ENCODE measurements at places on chromosomes 3 and 15.

GRCh38 chr15:43776718-43777266 is at the start of gene ELL3:
ELL3 (minus strand) TSS chr15:43776966; CDS start chr15:43776901, 65 bp downstream.
- DNase-seq: peak; percentile 54

- no peak for DNase-seq
These were observed 101.9 kb upstream of the THBS1 start for GRCh38 chr15:39478996-39479395.

GRCh38 chr3:13462822-13463221 is 17.3 kb upstream of the HDAC11 start:
- no peak for DNase-seq

DNA sequence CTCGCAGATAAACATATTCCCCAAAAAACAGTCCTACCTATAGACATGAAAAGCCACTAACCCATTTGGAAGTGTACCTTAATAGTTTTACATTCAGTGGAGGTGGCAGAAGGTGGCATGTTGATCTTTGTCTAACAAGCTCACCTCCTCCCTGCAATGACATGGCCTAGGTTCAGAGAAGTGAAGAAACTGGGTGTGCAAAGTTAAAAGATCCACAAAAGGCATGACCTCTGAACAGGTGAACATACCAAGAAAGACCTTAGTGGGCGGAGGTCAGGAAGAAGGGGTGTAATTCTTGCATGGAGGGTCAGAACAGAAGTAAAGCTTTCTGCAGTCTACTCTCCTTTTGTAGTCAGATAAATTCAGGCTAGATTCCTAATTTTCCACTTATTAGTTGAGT is 822 bp downstream of the MRPL3 start:
- no peak for DNase-seq

DNA sequence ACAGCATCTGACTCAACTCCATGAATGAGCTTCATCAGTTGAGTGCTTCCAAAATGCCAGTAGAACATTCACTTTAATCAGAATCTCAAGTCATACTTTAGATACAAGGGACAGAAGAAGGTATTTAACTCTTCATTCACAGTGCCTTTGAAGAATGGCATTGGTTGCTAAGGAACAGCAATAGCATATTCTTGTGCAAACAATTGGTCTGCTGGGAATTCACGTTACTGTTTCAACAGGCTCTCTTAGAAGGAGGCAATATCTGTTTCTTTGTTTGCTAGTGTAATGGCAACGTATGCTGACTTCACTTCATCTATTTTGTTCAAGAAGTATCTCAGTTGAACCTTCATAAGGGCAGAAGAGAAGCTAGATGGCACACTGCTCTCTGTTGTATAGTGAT is 113.9 kb downstream of the TMEM108 start:
- no peak for DNase-seq

DNA sequence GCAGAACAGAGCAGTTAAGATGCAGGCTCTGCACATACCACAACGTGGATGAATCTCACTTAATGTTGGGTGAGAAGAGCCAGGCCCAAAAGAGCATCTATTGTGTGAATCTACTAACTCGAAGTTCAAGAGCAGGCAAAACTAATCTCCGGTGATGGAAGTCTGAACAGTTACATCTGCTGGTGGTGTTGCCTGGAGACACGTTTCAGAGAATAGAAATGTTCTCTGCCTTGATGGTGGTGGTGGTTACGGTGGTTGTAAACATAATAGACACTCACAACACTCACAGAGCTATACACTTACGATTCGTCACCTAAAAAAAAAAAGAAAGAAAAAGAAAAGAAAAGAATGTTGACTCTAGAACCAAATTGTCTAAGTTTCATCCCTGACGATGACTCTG is 86.8 kb downstream of the LIPC start:
- DNase-seq: no peak
